D721Med (cell line): ENCODE measurements at places on chromosomes 6 and 20.

DNA sequence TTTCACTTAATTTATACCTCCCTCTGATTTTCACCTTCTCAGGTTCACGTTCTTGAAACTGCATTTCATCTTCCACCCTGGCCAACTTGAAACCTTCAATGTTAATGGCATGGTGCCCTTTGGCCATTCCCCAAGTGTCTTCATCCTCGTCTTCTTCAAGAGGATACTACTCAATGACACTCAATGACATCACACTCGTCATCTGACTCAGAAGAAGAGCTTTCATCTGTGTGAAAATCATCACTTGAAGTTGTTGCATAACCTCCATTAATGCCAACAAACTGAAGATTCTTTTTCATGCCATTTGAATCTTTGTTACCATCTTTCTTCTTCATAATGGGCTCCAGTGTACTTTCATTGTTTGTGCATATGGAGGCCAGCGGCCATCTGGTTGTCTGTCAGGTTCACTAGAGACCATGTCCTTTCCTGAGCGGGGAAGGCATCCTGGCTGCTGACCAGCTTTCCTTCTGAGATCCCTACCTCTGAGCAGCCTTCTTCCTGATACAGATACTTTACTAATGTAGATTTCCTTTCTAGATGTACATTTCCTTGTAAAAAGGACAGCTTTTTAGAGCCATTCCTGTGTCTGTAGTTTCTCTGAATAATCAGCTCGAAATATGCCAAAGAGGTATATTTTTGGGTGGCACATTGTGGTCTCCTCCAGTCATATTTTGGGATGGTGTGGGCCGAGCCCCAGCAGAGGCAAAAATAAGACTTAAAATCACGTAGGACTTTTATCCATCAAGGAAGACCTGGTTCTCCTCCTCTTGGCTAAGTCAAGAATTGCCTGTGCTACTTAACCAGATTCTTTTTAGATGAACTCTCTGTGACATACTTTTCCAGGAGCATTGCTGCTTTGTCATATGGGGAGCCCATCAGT is 21.3 kb downstream of the TRMT6 start:
- DNase-seq: no peak

GRCh38 chr20:16104783-16105182 is 468.5 kb downstream of the KIF16B start:
- DNase-seq: no peak

DNA sequence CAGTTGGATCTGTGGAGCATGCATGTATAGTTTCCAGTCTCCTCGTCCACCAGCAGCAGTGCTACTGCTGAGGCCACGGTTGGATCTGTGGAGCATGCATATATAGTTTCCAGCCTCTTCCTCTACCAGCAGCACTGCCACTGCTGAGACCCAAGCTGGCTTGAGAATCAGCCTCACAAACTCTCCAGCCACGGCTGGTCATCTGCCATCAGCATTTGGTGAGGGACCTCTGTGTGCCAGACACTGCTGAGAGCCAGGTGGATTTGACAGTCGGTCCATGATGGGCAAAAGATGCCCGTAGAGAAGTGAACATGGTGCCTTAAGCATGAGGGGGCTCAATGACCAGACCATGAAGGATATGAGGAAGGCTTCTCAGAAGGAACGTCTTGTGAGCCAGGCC is 46.4 kb downstream of the SLC9A8 start:
- no peak for DNase-seq

- no peak for DNase-seq
Observed at GRCh38 chr6:112179631-112180030, 74.7 kb downstream of the LAMA4 start.

- no peak for DNase-seq
Observed at GRCh38 chr20:22555791-22556564, 28.4 kb downstream of the FOXA2 start.

- no peak for DNase-seq
Observed at GRCh38 chr6:136209496-136209895, 40.6 kb downstream of the MTFR2 start.

- no peak for DNase-seq
Observed at GRCh38 chr20:63004607-63005364, 2.0 kb downstream of the BHLHE23 start.

- no peak for DNase-seq
Observed at GRCh38 chr6:14359438-14359837, 241.9 kb downstream of the CD83 start.

- no peak for DNase-seq
Observed at GRCh38 chr6:8245726-8246125, 143.4 kb upstream of the EEF1E1 start.

DNA sequence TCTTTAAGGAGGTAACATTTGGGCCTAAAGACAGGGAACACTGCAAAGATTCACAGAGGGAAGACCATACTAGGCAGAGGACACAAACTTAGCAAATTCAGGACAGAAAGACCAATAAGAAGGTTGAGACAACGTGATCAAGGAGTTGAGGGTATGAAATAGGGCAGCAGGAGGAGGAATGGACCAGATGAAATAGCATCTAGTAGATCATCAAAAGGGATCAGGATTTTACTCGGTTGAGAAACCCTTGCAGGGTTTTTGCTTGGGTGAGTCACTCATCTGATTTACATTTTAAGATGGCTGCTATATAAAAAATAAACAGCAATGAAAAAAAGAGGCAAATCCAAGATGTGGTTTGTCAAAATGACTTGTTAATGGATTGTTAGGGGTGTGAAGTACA is 4.7 kb downstream of the BCLAF1 start:
- DNase-seq: no peak

DNA sequence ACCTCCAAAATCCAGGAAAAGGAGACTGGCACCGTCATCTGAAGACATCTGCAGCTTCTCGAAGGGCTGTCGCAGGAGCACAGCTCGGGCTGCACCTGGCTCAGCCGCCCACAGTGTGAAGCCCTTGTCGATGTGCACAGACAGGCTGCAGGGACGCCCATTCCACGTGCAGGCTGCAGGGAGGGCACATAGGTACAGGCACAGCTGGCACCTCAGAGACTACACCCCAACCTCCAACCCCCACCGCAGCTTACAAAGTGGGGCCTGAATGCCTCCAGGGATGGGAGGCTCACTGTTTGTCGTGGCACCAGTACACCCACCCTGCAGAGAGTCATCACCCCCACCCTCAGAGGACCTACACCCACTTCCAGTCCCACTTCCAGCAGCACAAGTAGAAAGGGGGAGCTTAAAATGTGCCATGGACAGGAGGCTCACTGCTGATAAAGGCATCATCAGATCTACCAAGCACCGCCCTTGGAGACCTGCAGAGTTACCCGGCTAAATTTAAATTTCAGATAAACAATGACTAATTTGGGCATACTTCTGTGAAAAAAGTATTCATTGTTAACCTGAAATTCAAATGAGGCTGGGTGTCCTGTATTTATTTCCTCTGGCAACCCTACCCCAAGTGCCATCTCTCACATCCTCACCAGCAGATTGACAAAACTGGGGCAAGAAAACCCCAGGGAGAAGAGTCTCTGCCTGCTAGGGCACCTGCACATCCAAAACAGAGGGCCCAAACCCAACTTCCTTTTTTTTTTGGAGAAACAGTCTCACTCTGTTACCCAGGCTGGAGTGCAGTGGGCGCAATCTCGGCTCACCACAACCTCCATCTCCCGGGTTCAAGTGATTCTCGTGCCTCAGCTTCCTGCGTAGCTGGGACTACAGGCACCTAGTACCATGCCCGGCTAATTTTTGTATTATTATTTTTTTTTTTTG is 7.7 kb upstream of the CDK5RAP1 start:
- DNase-seq: no peak

DNA sequence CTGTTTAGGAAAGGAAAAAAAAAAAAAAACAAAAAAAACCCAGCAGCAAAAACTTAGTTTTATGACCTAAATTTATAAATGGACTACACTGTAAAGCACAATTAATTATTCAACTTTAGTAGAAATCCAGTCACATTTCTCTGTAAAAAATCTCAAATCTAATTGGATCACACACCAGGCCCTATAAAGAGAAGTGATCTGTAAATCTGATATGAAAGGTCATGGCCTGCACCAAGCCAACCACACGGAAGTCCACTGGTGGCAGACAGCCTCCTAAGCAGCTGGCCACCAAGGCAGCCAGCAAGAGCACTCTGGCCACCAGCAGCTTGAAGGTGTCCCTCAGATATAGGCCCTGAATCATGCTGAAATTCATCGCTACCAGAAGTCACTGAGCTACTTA is 131.6 kb downstream of the HFE start:
- DNase-seq: no peak

GRCh38 chr20:41619360-41620100 is 1.4 kb upstream of the CHD6 start:
- no peak for DNase-seq

- DNase-seq: no peak
Observed at GRCh38 chr6:30020626-30021025, 40.4 kb upstream of the POLR1H start.

DNA sequence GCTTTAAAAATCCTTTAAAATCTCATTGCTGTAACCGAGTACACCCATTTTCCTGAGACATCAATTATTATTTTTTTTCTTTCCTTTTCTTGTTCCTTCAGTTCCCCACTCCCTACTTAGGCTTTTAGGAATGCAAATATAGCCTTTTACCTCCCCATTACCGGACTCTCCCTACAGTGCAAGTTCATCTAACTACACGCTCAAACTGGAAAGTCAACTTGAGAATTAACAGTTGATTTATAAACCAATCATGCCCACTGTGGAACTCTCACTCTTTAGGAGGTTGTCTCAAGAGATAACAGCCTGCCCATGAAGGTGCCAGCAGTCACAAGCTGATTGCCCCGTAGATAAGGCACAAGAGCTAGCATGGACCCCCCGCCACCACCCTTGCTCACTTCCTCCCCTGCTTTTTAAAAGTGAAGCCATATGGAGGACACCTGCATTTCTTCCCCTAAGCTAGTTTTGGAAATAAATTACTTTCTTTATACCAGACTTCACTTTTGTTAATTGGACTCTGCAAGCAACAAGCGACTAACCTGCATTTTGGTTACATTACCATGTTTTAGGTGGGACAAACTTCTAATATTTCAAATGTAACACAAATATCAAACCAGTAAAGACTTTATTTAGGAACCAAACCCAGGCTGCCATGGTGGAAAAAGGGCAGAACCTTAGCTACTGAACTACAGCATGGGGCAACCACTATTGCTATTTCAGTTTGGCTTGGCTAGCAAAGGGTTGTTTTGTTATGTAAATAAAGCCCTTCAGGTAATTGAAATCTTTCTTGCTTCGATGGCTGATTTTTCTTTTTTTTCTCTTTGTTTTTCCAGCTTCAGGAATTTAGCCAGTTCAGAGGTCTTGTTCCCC is 34.9 kb downstream of the UBD start:
- no peak for DNase-seq

- DNase-seq: no peak
Observed at GRCh38 chr6:30840084-30840934, 44.0 kb upstream of the DDR1 start.

DNA sequence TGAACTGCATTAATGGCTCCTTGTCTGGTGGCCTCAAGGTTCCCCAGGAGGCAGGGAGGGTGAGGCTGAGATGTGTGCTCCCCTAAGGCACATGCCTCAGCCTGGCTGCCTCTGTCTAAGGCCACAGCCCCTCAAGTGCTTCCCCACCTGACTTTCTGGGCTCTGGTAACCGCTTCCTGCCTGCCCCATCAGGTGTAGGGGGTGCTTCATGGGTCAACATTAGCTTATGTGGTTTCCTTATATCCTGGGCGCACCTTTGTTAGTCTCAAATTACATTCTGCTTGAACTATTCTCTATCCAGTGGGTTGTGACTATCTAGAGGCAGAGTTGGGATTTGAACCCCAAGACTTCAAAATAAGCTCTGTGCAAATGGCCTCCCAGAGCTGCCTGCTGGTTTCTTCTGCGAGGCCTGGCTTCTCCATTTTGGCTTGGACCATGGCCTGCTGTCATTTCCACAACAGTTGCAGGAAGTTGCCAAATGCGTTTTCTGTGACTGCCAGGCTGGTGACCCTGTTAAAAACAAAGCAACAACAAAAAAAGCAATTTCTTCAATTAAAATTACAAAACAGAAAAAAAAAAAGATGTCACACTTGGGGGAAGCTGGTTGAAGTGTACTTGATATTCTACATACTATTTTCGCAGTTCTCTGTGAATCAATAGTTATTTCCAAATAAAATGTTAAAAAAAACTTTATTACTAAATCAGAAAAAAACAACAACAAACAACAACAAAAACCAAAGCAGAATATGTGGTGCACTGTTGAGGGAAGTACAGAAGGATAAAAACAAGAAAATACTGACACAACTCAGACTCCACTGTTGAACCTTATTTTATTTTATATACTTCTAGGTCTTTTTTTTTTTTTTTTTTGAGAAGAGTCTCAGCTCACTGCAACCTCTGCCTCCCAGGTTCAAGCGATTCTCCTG is 20.0 kb upstream of the ZNFX1 start:
- no peak for DNase-seq

GRCh38 chr6:13488015-13488895 is 855 bp upstream of the GFOD1 start:
- no peak for DNase-seq

DNA sequence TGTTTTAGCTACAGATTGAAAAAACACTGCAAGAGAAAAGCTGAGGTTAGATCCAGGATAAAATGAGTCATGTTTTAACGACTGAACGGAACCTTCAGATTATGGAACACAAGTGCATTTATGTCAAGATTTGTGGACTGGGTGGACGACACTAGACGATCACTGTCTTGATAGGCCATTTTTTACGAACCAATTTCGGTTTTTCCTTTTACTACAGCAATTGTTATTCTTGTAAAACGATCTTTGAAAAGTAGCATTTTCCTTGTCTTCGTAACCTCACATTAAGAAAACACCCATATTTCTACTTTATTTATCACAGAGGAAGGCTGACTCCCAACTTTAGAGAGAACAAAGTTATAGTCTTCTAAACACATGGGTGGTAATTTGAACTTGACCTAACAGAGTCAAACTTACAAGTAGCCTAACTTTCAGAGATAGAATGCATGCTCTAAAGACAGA is 294.2 kb upstream of the TCF21 start:
- DNase-seq: no peak

- no peak for DNase-seq
Observed at GRCh38 chr20:47762699-47763268, 22.5 kb downstream of the SULF2 start.

DNA sequence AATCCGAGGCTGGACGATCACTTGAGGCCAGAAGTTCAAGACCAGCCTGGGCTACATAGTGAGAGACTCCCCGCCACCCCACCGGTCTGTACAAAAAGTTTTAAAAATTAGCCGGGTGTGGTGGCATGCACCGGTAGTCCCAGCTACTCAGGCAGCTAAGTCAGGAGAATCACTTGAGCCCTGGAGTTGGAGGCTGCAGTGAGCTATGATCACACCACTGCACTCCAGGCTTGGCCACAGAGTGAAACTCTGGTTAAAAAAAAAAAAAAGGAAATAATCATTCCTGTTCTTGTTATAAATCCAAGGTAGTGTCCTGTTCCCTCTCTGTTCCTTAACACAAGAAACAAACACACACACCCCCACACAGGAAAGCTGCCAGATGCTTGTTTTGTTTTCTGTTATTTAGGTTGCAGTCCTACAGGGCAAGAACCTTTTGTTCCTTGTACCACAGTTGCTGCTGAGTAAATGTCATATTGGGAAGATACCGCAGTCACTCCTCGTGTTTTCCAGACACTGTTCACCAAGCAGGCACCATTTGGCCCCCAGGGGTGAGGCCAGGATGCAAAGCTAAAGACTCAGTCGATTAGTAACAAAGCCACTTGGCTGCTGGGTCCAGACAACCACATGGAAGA is 28.9 kb downstream of the ASIP start:
- DNase-seq: no peak

GRCh38 chr6:144619966-144620365 is 334.8 kb downstream of the UTRN start:
- no peak for DNase-seq

- no peak for DNase-seq
Observed at GRCh38 chr20:37353285-37353849, 7.4 kb downstream of the SRC start.
